ENCODE measurements at places on chromosomes 12 and 14.

DNA sequence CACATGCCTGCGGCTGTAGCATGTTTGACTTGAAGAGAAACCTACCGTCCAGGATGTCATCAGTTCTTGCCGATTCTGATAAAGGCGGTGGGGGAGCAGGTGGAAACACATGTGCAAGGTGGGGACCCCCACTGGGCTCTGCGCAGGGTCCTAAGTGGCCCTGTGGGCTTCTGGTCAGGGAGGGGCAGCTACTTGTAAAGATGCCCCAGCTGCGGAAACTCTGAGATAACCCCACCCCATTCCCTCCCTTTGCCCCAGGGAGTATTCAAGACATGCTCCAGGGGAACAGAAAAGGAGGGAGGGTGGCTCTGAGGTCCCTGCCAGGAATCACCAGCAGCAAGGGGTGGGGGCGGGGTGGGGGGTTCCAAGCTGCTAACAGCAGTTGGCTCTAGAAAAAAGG, 67.6 kb downstream of the PIWIL1 start:
- DNase-seq, result no peak

DNA sequence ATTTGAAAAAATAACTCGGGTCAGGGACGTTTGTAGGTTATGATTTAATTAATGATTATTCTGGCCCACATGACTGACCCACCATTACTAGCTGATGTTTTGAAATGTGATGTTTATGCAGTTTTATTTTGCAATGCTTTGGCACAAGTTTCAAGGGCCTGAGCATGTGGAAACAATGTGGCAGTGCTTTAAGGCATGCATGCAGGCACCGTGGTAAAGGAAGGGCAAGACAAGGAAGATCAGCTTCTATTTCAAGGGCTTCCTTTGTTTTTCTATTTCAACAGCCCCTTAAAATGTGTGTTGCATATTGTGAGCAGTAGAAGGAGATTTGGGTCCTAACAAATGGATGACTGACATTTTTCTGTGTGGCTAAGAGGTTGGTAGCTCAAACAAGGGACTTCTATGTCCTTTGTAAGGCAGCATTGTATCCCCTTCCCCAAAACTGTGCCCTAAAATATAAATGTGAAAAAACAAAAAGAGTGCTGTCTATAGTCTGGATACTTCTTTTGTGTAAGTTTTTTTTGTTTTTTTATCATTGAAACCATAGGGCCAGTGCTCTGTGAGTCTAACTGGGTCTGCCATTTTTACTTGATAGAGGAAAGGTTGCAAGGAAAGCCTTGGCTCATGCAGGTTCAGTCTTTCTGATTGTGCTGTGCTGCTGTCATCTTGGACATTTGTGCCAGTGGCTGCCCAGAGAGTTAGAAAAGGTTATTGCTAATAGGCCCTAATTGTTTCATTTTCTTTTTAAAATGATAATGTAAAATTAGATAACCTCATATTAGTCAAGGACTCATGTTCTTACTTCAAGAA, 103.5 kb downstream of the FGD4 start:
- no peak for DNase-seq

DNA sequence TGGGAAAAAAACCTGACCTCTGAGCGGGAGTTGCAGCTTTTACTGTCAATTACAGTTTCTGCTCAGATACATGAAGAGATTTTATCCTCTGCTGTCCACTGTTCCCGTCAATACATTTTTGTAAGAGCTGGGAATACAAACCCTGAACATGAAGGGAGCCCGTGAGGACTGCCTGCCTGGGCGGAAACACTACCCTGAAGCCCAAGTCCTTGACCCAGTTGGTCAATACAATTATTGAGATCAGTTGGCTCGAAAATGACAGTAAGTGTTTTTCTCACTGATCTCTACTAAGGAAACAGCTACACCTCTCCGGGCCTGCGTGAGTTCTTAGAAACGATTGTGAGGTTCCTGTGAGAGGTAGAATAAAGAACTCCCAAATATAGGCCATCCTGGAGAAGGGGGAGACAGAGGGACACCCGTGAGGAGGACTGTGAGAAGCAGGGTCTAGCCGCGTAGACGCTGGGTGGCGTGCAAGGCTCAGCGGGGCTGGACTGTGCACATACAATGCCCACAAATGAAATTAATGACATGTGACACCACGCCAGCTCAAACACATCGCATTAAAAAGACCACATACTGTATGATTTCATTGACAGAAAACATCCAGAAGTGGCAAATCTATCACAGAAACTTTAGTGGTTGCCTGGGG, 509.5 kb downstream of the TMEM132D start:
- DNase-seq, result no peak

- no peak for DNase-seq
These were observed 8.5 kb upstream of the ASCL1 start for GRCh38 chr12:102948941-102949352.

GRCh38 chr12:118359541-118359915, 13.2 kb downstream of the TAOK3 start:
- DNase-seq, result no peak

DNA sequence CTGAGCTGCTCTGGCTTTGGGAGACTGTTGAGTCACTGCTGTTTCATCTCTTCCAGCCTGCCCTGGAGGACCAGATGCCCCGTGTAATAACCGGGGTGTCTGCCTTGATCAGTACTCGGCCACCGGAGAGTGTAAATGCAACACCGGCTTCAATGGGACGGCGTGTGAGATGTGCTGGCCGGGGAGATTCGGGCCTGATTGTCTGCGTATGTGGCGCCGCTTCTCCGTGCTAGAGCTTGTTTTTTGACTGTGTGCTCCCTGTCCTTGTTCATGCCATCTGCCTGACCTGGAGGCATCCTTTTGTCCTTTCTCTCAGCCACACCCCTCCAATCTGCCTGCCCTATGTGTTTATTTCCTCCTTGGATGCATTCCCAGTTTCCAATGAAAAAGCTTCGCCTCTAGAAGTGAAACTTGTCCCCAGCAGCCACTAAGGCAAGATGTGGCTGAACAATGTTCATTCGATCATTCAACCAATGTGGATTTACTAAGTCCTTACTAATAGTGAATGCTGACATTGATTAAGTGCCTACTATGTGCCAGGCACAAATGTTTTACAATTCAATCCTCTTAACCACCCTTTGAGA, 98.6 kb downstream of the NT5DC3 start:
- no peak for DNase-seq

DNA sequence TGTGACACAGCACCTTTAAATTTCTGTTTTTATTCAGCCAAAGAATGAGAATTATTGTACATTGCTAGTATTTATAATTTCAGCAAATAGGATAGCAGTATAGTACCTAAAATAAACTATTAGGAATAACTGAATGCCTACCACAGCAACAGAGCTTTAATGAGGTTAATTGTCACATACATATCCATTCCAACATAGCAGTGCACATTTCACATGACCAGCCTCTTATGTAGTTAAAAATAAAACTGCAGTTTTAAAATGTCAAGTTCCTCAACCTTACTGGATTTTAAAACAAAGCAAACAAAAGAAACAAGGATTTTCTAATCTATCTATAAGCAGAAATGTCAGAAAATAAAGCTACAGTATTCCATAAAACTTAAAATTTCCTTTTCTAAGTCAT, 50.6 kb upstream of the TTC7B start:
- DNase-seq, result no peak

- no peak for DNase-seq
These were observed 4.3 kb upstream of the HEBP1 start for GRCh38 chr12:13004361-13004760.

DNA sequence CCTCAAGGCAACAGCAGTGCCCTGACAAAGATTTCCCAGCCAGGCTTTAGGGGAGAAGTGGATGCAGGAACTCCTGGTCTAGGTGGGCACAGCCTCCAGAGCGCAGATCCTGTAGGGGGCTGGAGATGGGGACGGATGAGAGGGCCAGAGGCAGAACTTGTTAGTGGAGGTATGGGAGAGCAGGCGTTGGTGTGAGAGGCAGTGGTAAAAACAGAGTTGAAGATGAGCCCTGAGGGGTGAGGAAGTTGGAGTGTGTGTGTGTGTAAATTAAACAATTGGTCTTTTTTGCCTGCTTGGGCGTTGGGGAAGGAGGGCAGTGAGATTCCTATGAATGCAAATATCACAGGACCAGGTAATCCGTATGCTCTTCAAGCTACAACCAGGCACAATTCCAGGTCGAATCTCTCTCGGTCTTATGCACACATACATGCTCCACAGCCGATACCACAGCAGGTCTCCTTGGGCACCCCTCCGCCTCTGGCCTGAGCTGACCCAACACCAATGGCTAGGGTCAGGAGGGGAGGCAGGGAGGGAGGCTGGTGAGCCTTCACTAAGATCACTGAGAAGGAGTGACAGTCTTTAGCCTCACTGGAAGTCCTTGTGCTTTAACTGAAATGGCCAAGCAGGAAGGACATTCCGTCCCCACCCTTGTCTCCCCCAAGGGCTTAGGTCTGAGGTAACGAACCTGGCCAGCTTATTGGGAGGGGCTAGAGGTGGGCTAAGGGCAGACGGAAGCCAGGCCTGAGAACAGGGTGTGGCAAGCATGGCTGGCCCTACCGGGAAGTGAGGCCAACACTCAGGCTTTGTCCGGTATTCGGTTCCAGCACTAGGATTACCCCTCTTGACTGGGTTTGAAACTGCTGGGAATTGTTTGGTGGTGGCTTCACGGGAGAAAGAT, 1.5 kb upstream of the KRT7 start:
- DNase-seq, result no peak

DNA sequence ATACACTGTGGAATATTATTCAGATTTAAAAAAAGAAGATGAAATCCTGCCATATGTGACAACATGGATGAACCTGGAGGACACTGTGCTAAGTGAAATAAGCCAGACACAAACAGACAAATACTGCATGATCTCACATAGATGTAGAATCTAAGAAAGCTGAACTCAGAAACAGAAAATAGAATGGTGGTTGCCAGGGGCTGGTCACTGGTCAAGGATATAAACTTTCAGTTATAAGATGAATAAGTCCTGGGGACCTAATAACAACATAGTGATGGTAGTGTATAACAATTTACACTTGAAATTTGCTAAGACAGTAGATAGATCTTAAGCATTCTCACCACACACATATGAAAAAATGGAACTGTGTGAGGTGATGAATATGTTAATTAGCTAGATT, 161.3 kb upstream of the TMCC3 start:
- no peak for DNase-seq

DNA sequence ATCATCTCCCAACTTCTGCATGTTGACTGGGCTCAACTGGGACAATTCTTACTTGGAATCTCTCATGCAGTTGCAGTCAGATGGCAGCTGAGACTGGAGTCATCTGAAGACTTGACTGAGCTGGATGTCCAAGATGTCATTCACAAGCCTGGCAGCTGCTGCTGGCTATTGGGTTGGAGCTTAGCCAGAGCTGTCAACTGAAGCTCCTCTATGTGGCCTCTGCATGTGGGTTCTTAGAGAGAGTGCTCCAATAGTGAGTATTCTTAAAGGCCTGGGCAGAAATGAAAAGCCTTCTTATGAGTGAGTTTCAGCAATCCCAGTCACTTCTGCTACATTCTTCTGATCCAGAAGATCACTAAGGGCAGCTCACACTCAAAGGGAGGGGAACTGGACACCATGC, 440.9 kb downstream of the LRIG3 start:
- DNase-seq, result no peak

GRCh38 chr12:42262271-42262670, 24.2 kb upstream of the YAF2 start:
- no peak for DNase-seq

DNA sequence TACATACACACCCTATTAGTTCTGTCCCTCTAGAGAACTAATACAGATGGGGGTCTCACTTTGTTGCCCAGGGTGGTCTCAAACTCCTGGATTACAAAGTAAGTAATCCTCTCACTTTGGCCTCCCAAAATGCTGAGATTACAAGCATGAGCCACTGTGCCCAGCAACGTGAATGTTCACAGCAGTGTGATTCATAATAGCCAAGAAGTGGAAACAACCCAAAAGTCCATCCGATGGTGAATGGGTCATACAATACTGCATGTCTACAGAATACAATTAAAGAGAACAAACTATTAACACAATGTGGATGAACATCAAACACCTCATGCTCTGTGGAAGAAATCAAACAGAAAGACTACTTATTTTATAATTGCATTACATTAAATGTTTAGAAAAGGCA, 57.3 kb upstream of the SYNE2 start:
- DNase-seq, result no peak

GRCh38 chr14:71089971-71090370, 182.7 kb downstream of the PCNX1 start:
- DNase-seq, result peak; percentile 51

DNA sequence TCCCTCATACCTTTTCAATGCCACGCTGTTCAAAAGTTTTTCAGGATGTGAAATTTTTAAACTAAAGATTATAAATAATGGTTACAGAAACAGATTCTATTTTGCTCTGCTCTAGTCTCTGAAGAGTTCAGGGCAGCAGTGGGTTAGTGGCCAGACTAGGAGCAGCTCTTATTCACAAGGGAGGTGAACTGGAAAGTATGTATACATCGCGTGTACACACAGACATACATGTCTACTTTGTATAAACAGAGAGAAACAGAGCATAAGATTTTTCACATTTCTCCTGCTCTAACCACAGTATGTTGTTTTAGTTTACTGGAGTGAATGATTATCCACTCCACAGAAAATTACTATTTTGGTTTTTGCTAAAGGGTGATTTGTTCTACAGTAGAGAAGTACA, 74.4 kb upstream of the CRY1 start:
- DNase-seq, result no peak

GRCh38 chr14:101965181-101965544, 790 bp downstream of the DYNC1H1 start:
- DNase-seq, result no peak

- no peak for DNase-seq
These were observed 104.0 kb downstream of the CCDC91 start for GRCh38 chr12:28294300-28294699.

DNA sequence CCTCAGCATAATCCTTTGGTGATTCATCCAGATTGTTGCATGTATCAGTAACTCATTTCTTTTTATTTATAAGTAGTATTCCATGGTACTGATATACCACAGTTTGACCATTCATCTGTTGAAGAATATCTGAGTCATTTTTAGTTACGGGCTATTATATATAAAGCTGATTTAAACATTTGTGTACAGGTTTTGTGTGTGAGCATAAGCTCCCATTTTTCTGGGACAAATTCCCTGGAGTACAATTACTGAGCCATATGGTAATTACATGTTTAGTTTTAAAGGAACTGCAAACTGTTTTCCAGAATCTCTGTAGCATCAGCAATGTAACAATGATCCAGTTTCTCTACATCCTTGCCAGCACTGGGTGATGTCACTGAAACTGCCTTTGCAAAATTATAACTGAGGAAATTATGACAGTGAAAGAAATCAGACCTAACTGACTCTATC, 236.2 kb upstream of the KRR1 start:
- DNase-seq, result peak; percentile 53

DNA sequence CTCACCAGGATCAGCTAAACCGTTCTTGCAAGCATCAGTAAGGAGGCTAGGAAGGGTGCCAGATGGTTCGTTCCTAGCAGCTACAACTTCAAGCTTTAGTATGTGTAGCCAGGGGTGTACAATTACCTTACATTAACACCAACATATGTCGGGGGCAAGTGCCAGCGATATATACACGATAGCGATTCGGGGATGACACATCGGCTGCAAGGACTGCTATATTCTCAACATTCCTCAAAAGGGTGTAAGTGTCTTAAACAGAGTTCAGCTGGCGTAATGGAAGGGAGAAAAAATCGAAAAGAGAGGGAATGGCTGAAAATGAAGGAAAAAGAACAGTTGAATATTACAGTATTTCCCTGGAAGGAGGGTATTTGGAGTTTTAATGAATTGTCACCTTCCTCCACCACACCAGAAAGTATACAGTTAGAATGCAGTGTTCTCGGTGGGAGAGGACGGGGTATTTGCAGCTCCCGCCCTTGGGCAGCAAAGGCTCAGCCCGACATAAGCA, 545 bp downstream of the LIMA1 start:
- DNase-seq, result no peak
